Vein endothelial cell (primary cell): ENCODE measurements at places on chromosomes 7 and 10. TPM values are rescaled to one million over a fixed set of nuclear protein-coding genes. Genes with fewer than 3 reads are reported as not detected.

The VSTM2A gene
- not detected in 2 replicates for total RNA-seq

The PARP12 gene
- total RNA-seq, result 71.7 and 72.5 TPM in 2 replicates

The STAG3 gene
- total RNA-seq, result 0.48 and 2.0 TPM in 2 replicates

The FGFR2 gene
- total RNA-seq, result not detected in 2 replicates

The SYNPO2L gene
- not detected in 2 replicates for total RNA-seq

The OPN1SW gene
- not detected in 2 replicates for total RNA-seq

The VTI1A gene
- total RNA-seq, result 33.3 and 40.4 TPM in 2 replicates

The FAM25A gene
- total RNA-seq, result not detected in 2 replicates

The HMX3 gene
- not detected in 2 replicates for total RNA-seq

The CPN1 gene
- total RNA-seq, result not detected in 2 replicates

The AGK gene
- 38.9 and 46.1 TPM in 2 replicates for total RNA-seq

The HILPDA gene
- 13.0 and 14.0 TPM in 2 replicates for total RNA-seq

The MAD1L1 gene
- total RNA-seq, result 29.8 and 33.6 TPM in 2 replicates

The ZFYVE27 gene
- total RNA-seq, result 16.7 and 21.9 TPM in 2 replicates

The COL26A1 gene
- not detected in 2 replicates for total RNA-seq

The CYP3A7 gene
- 0.10 TPM in 1 of 2 replicates, not detected in the other for total RNA-seq

The POU6F2 gene
- total RNA-seq, result not detected in 2 replicates

The CD36 gene
- 4.9 and 12.4 TPM in 2 replicates for total RNA-seq

The TET1 gene
- 0.96 and 1.3 TPM in 2 replicates for total RNA-seq
